NCI-H1092 (cell line): ENCODE measurements at places on chromosomes 12 and 14.

- no peak for DNase-seq
Measured at GRCh38 chr14:104680806-104681688, 8.4 kb upstream of the INF2 start.

- no peak for DNase-seq
Measured at GRCh38 chr14:101705733-101706508, 55.6 kb upstream of the PPP2R5C start.

DNA sequence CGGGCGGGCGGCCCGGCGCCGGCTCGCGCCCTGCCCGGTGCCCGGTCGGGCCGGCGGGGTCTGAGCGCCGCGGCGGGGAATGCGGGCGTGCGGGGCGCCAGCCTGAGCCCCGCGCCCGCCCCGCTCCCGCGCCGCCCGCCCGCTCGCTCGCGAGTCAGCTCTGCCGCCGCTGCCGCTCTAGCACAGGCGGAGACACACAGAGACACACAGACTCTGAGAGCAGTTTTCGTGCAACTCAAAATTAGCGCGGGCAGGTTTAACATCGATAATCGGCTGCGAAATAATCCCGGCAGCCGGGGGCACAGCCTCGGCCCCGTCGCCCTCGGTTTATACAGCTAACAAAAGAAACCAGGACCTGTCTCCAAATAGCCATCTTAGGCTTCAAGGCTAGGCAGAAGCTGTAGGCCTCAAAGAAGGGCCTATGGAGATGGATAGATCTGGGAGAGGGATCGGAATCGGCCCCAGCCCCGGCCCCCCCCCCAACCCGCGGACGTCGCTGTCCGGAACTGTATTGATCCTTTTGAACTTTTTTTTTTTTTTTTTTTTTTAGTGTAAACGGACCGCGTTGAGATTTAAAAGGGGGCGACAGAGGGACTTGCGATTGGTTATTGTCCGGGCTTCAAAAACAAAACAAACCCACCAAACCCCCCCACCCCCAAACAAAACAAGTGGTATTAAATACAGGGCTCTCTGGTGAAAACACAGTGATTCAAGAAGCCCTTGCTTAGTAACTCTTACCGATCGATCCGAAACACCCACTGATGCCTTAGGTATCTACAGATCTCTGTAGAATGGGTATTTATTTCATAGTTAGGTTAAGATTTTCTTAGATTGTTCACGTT is 1.1 kb downstream of the ARID2 start:
- peak; percentile 69 for DNase-seq

DNA sequence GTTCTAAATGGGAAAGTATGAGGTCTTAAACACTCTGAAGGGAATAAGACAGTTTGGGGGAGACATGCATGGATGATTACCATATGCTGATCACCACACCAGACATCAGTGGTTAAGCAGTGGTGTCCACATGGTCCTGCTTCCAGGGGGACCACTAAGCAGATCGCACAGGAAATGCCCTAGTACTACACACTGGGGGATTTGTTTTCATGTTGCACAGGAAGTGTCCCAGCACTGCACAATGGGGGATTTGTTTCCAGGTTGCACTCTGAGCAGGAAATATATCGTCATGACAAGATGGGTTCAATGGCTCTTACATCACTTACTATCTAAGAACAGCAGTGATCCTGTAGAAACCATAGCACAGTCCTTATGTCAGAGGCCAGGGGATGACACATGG is 245.5 kb downstream of the BCL11B start:
- DNase-seq = no peak

DNA sequence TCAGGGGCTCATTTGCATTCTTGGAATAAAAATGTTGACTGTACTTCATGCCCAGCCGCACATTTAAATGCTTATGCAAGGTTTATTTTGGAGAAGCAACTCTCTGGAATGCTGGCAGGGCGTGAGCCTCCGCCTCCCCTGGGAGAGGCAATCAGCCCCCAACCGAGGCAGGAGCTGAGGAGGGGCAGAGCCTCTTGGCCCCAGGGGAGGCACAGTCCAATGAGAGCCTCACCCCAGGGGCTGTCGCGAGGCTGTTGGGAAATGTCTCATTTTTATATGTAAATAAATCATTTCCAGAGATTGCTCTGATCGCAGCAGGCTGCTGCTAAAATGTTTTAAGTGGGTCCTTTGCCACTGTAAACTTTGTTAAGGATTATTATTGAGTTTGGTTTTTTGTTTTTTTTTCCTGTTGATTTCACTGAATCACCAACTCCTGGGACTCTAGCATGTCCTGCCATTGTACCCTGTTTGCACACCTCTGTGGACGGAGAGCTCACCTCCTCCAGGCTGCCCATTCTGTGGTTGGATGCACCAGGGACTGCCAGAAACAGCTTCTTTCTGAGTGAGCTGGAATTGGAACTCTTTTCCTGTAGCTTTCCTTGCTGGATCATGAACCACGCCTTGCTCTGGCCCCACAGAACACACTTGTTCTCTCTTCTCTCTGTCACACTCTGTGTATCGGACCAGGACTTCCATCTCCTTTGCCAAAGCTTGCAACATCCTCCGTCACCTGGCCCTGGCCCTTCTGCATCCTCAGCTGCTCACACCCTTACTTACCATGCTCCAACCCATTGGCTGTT is 46.9 kb upstream of the FAM181A start:
- no peak for DNase-seq

DNA sequence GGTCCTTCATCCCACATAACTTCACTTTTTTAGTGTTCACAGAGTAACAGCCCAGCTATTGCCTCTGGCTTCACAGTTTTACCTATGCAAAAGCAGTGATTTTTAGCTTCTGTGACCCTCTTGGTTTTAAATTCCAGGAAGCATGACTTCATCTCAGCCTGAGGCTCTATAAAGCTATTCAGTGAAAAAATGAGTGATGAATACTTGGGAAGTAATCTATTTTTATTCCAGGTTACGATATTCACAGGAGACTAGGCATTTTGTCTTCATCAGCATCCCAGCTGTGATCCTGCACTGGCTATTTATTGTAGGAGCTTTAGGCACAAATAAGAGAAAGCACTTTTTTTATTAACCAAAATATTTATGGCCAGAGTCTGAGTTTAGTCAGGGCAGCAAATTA is 164.8 kb downstream of the SNAPC1 start:
- no peak for DNase-seq

GRCh38 chr12:16347391-16348298 is at the start of gene MGST1:
Gene MGST1 (plus strand): TSS chr12:16347645. CDS start chr12:16354253, 6,608 bp downstream.
- DNase-seq = no peak

GRCh38 chr12:18747895-18748294 is 10.0 kb downstream of the CAPZA3 start:
- DNase-seq = no peak

- no peak for DNase-seq
Measured at GRCh38 chr12:47808050-47808449, 11.7 kb downstream of the HDAC7 start.

DNA sequence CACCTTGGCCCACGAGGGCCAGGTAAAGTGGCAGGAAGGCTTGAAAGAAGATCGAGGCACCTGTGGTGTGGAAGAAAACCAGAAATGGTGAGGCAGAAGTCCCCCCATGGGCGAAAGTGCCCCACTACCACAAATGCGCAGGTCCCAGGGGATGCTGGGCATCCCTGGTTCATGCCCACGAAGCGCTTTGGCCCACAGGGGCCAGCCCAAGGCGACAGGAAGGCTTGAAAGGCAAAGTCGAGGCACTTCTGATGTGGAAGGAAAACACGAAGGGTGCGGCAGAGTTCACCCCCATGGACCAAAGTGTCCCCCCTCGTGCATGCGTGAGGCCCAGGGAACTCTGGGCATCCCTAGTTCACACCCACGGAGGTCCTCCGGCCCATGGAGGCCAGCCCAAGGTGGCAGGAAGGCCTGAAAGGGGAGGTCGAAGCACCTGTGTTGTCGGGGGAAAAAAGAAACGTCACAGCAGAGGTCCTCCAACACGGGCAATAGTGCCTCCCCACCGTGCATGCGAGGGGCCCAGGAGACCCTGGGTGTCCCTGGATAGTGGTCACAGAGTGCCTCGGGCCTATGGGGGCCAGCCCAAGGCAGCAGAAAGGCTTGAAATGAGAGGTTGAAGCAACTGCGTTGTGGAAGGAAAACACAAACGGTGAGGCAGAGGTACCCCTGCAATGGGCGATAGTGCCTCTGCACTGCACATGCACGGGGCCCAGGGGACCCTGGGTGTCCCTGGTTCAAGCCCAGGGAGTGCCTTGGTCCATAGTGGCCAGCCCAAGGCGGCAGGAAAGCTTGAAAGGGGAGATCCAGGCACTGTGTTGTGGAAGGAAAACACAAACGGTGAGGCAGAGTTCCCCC is 373.9 kb downstream of the ALG10 start:
- no peak for DNase-seq

- DNase-seq = no peak
Measured at GRCh38 chr12:52714887-52715281, 11.6 kb upstream of the KRT77 start.

- DNase-seq = no peak
Measured at GRCh38 chr12:66514581-66514980, 164.3 kb downstream of the GRIP1 start.

DNA sequence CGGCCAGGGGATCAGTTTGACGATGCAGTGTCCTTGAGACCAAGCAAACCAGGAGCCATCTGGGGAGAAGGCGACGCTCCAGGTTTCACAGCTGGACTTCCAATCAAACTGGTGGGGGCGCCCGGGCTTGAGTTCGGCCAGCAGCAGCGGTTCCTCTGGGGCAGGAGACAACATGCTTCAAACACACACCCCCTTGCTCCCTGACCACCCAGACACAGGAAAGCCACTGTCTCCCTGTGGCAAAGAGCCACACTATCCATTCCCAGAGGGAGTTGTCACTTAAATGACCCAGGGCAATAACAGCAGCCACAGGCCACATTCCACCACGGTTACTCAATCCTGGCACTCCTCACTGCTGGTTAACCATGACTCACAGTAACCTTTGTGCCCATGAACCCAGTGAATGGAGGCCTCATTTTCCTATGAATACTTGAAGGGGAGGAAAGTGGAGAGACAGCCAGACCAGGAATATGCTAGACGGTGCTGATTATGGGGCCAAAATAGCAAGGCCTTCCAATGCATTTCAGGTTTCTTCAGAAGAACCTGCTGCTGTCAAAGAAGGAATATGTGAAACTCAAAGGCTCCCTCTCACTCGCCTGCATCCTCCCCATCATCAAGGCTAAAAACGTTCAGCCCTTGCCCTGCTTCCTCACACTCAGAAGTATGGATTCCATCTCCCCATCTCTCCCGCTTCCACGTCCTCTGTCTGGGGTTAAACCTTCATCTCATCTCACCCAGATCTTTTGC is 8.5 kb downstream of the WSB2 start:
- DNase-seq = no peak

DNA sequence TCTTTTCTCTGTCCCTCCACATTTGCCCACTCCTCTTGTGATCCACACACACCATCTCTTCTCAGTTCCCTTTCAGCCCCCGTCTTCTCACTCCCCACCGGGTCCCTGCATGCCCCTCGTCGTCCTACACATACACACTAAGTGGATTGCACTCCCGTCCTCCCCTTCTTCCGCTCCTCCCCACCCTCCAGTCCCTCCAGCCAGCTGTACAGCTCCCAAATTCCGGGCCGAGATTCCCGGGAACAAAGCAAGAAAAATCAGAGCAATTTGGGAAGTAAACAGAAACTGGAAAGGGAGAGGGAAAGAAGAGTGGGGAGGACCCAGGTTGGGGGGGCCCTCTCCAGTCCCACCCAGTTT is 282 bp upstream of the IGFBP6 start:
- no peak for DNase-seq

DNA sequence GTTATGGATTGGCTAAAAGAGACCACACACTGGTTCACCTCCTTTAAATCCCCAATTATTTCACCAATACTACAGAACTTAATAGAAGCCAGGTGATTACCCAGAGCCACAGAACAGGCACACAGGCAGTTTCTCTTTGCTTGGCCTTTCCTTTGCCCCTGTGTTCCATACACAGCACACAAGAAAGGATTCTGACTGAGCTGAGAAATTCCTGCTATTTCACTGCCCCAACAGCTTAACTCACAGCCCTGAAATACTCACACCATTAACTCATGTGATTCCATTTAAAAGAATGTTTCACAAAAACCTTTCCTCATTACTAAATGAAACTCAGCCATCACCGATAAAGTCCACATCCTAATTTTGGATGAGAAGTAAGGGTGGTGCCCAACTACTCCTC is 133.6 kb downstream of the MED13L start:
- no peak for DNase-seq

DNA sequence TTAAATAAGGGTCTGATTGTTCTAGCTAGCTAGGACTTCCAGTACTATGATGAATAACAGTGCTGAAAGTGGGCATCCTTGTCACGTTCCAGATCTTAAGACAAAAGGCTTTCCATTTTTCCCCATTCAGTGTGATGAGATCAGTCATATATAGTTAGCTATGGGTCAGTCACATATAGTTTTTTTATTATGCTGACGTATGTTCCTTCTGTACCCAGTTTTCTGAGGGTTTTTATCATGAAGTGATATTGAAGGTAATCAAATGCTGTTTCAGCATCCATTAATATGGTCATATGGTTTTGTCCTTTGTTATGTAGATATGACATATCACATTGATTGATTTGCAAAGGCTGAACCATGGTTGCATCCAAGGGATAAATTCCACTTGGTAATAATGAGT is 800.1 kb upstream of the FBXO33 start:
- no peak for DNase-seq

DNA sequence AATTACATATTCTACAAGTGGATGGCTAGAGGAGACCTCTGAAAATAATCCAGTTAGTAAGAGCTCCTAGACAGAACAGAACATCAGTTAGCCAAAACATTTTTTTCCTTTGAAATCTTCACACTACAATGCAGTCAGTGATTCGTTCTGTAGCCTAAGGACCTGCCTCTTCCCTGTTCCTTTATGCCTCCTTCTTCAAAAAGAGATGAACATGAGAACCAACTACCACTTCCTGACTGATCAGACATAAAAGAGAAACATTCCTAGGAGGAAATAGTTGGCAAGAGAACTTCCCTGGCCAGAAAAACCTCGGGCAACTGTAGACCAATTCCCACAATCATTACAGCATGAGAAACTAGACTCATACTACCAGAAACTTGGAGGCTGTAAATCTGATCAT is 29.4 kb downstream of the ITPR2 start:
- DNase-seq = no peak

DNA sequence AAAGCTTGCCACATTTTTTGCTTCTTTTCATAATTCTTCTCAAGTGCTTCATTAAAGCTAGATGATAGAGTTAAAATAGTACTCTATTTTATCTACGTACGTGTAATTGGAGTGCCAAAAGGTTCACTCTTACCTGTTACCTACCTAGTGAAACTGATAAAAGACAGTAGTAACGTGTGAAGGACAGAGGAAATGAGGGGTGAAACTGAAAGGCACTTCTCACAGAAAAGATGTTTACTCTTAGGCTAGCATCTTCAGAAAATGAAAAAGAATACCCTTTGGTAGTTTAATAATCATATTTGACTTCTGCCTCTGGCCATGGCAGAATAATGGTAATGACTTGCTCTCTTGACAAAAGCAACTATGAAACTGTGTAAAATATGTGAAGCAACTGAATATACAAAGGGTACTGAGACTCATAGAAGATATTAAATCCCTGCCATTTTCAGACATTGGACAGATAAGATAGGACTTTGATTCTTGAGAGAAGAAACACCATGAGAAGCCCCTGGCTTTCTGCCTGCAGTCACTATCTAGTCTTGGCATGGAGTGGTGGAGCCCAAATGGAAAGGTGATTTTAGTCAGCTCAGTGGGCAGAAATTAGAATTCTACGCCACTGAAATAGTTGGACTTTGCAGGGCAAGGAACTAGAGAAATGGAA is 6.3 kb upstream of the EVL start:
- no peak for DNase-seq

- DNase-seq = no peak
Measured at GRCh38 chr14:68471964-68472508, 320.8 kb downstream of the ZFP36L1 start.

- peak; percentile 5 for DNase-seq
Measured at GRCh38 chr12:48788854-48789775, at the start of gene ADCY6. Gene ADCY6 (minus strand): TSS chr12:48789089. CDS start chr12:48783434, 5,655 bp downstream.
